Activated T-cell treated with anti-CD3 and anti-CD28 coated beads for 24 hours (primary cell): ENCODE measurements at places on chromosomes 5 and 9.

- no peak for DNase-seq
These were observed 3.3 kb downstream of the FIBCD1 start for GRCh38 chr9:130935648-130936271.

DNA sequence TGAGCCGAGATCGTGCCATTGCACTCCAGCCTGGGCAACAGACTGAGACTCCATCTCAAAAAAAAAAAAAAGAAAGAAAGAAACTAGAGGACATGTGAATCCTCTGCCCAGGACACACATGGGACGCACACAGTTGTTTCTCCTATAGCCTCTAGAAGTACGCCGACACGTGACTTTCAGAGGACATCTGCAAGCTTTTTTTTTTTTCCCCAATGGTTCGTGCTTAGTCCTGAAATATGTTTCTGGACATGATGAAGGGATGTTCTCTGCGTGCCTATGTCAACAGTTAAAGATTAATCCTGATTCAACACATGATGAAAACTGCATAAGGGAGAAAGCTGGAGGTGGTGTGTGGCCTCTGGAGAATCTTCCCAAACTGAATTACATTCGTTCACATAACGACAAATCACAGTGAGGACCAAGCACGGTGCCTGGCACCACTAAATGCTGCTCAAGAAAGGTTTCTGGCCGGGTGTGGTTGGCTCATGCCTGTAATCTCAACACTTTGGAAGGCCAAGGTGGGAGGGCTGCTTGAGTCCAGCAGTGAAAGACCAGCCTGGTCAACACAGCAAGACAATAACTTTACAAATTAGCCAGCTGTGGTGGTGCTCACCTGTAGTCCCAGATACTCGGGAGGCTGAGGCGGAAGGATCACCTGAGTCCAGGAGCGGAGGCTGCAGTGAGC lies 9.8 kb downstream of the COL23A1 start:
- DNase-seq, result no peak

DNA sequence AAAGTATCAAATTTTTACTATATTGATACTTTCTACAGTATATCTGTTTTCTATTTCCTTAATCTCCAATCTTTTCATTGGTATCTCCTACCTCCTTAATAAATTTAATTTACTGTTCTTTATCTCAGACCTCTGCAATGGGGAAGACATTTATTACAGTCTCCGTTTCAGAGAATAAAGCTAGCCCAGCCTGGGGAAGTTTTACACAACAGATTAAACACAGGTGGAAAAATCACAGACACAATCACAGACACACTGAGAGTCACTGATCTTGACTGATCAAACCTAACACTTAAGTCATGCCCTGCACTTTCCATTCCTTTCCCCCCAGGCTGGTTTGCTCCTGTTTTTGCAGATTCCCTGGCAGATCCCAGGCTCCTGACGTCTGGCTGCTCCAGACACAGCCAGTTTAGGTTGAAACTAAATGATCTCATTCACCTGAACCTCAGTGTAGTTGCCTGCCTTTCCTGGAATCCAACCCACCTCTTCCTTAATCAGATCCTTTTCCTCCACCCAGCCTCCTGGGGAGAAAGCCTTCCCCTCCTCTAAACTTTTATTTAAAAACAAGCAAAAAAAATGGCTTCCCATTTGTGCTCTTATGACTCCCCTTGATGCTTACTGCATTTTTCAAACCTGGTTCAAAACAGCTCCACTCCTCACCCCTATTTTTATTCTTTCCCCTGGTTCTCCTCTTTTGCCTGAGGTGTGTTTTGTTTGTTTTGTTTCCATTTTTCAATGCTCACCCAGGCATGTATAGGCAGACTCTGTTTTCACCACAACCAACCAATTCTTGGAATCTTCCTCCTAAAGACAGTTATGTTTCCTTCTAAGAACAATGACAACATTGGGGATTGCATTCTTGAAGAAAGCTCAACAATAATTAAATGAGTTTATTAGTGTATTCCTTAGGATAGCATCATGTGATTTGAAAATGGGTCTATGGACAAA lies 29.5 kb upstream of the OSMR start:
- DNase-seq, result no peak

GRCh38 chr9:135221951-135222631 lies 134.6 kb downstream of the OLFM1 start:
- no peak for DNase-seq

- no peak for DNase-seq
These were observed 28.2 kb downstream of the SNX18 start for GRCh38 chr5:54545796-54546195.

- no peak for DNase-seq
These were observed 107.9 kb downstream of the RXRA start for GRCh38 chr9:134433909-134434882.

DNA sequence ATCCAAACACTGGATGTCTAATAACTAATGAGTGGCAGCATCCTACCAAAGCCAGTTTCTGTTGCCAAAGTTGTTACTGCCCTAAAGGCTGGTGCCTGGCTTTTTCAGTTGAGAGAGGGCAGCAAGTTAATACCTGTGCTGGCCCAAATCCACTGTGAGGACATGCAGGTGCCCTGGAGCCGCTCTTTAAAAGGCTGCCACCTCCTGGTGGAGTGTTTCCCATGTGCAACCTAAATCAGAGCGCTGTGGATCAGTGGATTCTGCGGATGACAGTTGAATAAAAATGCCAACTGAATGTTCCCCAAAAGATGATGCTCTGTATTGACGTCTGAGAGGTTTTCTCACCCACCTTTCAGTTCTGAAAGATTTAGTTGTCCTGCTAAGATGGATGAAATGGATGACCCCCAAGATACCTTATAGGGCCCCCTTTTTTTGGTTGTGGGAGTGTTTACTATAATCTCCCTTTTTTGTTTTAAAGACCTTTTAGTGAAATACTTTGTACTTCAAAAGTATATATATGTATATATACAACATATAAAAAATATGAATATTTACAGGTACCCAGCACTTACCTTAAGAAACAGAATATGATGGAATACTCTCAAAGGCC lies 146.4 kb downstream of the EGFLAM start:
- DNase-seq, result no peak

GRCh38 chr5:102295534-102296177 lies 428 bp downstream of the SLCO4C1 start:
- no peak for DNase-seq

DNA sequence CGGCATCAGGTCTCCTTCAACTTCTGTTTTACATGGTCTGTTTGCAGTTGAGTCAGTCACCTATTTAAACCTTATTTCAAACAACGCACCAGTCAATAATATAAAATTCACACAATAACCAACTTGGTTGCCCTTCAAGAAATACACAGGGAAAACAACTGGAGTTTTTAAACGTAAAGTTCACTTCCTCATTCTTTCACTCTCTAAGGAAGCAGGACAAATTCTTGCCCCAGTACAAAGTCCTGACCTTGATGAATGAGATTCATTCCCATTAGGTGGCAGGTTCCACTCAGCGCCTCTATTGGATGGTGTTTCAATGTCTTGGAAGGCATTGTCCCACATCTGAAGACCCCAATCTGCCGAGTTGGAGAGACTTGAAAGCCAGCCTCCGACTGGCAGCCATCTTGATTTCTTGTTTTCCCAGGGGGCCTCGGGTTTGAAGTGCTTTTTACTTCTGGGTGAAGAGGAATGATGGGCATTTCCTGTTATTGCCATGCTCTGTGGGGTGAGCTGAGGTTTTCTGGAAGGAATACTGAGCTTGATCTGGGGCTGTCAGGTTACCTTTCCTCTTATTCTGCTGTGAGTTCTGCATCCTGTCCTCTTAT lies 105.0 kb downstream of the ACER2 start:
- no peak for DNase-seq

- no peak for DNase-seq
These were observed 587.3 kb downstream of the GABRG2 start for GRCh38 chr5:162654661-162655405.

GRCh38 chr5:110201791-110202190 lies 512.1 kb downstream of the MAN2A1 start:
- DNase-seq, result no peak

- DNase-seq, result no peak
These were observed 651.9 kb downstream of the DTWD2 start for GRCh38 chr5:118336468-118336867.

GRCh38 chr9:108047264-108047663 lies 557.7 kb upstream of the KLF4 start:
- DNase-seq, result no peak

- no peak for DNase-seq
These were observed 2.8 kb upstream of the TIFAB start for GRCh38 chr5:135454946-135455345.

DNA sequence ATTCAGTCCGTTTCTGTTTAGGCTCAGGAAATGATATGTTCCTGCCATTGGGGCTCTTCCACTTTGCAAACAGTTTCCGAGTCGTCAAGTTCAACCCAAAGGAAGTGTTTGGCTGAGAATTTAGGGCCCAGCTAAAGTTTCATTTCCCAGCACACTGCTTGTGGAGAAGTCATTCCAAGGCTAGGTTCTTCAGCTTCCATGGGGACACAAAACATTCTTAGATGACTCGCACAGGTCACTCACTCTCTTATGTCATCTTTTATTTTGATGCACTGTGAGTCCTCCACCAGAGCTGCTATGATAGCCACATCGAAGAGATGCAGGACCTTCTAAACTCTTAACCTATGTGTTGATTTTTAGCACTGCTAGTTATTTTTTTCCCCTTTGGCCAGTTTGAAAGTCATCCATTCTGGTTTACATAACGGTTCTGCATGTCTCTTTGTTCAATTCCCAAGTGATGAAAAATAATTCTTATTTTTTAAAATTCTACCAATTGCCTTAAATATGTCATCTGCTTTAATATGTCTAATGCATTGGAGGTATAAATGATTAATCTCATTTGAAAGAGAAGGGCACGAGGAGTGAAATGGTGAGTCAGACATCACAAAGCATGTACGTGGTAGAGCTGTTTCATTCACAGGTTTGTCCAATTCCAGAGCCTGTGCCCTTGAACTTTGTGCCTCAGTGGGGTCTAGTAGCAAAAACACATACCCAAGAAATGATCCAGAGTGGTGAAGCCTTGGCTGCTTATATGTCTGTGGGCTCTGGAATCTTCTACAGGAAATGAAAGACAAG lies 84.3 kb downstream of the ZNF462 start:
- no peak for DNase-seq

GRCh38 chr5:1018596-1018995 lies 10.0 kb downstream of the NKD2 start:
- DNase-seq, result no peak

DNA sequence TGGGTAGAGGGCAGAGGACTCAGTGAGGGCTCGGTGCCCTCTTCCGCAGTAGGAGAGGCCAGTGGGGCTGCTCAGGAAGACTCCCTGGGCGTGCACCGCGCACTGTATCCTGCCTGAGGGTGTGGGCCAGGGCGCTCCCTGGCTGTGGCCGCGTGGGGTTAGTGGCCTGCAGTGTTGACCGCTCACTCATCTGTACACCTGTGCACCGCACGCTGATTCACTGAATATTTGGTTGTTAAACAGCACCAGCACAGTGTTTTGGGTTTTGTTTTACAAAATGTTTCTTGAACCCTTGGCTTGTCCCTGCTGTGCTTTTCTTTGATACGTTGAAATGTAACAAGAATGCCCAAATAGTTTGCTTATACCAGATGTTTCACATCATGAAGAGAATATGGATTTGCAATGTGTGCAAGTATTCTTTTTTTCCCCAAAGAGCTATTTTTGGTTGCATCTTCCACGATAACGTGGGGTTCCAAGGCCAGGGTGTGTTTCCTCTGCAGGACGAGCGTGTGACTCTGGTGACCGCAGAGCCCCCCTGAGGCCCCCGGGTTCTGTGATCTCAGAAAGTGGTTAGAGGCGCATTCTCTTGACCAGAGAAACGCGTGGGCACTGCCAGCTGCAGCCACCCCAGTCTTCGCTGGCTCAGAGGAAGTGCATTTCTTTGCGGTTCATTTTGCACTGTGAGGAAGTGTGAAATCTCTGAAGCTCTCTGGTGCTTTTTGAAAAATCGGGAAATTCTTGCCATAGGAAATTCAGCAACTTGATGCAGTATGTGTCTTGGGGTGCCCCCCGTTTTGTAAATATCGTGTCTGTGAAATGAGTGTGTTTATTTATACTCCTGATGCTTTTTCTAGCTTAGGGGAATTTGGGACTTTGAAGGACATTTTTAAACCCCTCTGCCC lies 46.9 kb downstream of the AHRR start:
- no peak for DNase-seq

- DNase-seq, result no peak
These were observed 93.8 kb downstream of the CSNK1G3 start for GRCh38 chr5:123605822-123606221.

GRCh38 chr9:106503759-106504158 lies 359.2 kb upstream of the ZNF462 start:
- DNase-seq, result no peak

DNA sequence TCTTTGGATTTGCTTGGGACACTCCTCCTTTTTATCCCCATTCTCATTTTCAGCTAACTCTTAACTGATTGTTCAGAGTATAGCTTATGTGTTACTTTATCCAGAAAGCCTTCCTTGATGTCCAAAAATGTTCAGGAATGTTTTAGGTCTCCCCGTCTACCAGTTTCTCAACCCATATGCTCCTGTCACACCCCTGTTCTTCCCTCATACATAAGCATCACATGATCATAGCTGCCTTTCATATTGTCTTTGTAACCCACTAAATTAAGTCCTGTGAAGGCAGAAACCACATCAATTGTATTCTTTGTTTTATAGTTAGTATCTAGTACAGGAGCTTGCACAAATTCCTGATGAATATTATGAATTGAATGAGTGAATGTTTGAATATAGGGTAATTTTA lies 321.9 kb upstream of the ACTBL2 start:
- DNase-seq, result no peak

GRCh38 chr5:424301-425110 lies 18.5 kb upstream of the EXOC3 start:
- no peak for DNase-seq

DNA sequence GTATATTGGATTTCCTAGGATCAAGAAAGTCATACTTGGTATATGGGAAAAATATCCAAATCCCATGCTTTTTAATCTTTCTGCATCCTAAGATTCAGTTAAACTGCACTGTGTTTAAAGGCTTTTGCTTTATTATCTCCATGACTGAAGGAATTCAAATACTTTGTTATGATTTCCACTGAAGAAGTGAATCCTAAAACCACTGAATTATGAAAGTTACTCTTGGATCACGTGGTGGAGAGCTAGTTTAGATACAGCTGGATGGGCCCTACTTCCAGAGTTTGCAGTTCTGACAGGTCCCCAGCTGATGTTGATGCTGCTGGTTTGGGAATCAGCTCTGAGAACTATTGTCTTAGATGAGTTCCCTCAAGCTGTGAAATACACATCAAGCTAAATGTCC lies 5.0 kb downstream of the DAB2 start:
- no peak for DNase-seq

DNA sequence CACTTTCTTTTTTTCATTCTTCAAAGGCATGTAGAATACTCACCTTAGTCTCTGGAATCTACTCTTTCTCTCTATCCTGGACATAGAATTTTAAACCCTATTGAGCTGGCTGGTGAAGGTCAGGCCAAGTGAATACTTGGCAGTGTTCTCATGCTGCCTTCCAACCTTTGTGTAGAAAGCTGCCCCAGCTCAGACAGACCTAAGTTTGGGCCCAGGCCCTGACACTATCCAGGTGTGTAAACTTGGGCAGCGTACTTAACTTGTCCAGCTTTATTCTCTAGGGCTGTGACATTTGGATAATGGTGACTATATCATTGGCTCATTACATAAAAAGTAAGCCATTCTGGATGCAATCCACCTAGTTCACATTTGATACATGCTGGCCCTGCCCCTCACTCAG lies 298.3 kb downstream of the IRX1 start:
- no peak for DNase-seq

GRCh38 chr5:62631909-62632580 lies 53.4 kb downstream of the LRRC70 start:
- DNase-seq, result no peak

GRCh38 chr5:138824516-138824915 lies 50.6 kb downstream of the LRRTM2 start:
- no peak for DNase-seq

GRCh38 chr5:164941132-164941531 lies 1435.7 kb downstream of the MAT2B start:
- no peak for DNase-seq
